ENCODE measurements at places on chromosomes 5 and 9. TPM values are rescaled to one million over a fixed set of nuclear protein-coding genes. Genes with fewer than 3 reads are reported as not detected.

- no peak overlapping the region for H3K27ac ChIP-seq
- H3K4me3 ChIP-seq = no peak overlapping the region
- DNase-seq = no peak
Measured at GRCh38 chr9:104073770-104074133, 20.4 kb upstream of the SMC2 start.

DNA sequence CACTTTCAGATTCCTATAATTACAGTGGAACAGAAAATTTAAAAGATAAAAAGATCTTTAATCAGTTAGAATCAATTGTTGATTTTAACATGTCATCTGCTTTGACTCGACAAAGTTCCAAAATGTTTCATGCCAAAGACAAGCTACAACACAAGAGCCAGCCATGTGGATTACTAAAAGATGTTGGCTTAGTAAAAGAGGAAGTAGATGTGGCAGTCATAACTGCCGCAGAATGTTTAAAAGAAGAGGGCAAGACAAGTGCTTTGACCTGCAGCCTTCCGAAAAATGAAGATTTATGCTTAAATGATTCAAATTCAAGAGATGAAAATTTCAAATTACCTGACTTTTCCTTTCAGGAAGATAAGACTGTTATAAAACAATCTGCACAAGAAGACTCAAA, 29.5 kb downstream of the ZFYVE16 start:
- H3K27me3 ChIP-seq = no peaks in the 10 kb centered on the region
- peaks cover 6% of the 10 kb centered on the region for H3K36me3 ChIP-seq
- no peak overlapping the region for H3K4me3 ChIP-seq
- no peak overlapping the region for H3K27ac ChIP-seq
- no peak for DNase-seq

- no peaks in the 10 kb centered on the region for H3K36me3 ChIP-seq
- no peaks in the 10 kb centered on the region for H3K4me1 ChIP-seq
- H3K4me3 ChIP-seq = no peak overlapping the region
- no peaks in the 10 kb centered on the region for H3K27me3 ChIP-seq
- H3K27ac ChIP-seq = no peak overlapping the region
Measured at GRCh38 chr9:123725389-123725788, 204.5 kb downstream of the DENND1A start.

DNA sequence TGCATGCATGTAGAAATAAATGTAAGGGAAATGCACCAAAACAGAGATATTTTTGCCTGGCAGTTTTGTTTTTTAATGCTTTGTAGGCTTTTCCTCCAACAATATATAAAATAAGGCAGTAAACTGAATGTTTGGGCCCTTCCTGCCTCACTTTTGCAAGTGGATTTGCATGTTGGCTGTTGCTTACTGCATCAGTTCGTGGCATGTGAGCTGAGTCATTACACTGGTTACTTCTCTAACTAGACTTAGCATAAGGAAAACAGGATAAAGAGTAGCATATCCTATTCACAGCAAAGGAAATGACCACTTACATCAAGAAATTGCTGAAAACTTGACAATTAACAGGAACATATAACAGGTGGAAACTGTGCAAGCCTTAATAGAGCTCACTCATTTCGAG, 113.4 kb downstream of the TLE1 start:
- H3K36me3 ChIP-seq = no peaks in the 10 kb centered on the region
- no peak overlapping the region for H3K4me3 ChIP-seq
- no peak for DNase-seq
- no peaks in the 10 kb centered on the region for H3K27me3 ChIP-seq

- no peak overlapping the region for H3K4me3 ChIP-seq
- no peaks in the 10 kb centered on the region for H3K36me3 ChIP-seq
- H3K27ac ChIP-seq = no peak overlapping the region
Measured at GRCh38 chr5:68122439-68123328, 92.9 kb upstream of the PIK3R1 start.

- DNase-seq = no peak
- H3K36me3 ChIP-seq = no peaks in the 10 kb centered on the region
- no peak overlapping the region for H3K4me3 ChIP-seq
- H3K27ac ChIP-seq = no peak overlapping the region
- H3K27me3 ChIP-seq = no peaks in the 10 kb centered on the region
- H3K4me1 ChIP-seq = peaks cover 3% of the 10 kb centered on the region
Measured at GRCh38 chr9:87064311-87064710, 117.0 kb upstream of the GAS1 start.

The GABBR2 gene
- total RNA-seq = 0.17 TPM

- H3K4me1 ChIP-seq = no peaks in the 10 kb centered on the region
- peaks cover 5% of the 10 kb centered on the region for H3K27me3 ChIP-seq
- no peak for DNase-seq
- H3K4me3 ChIP-seq = no peak overlapping the region
- no peaks in the 10 kb centered on the region for H3K36me3 ChIP-seq
Measured at GRCh38 chr9:78601957-78602565, 305.1 kb downstream of the PSAT1 start.

The TEK gene
- total RNA-seq = 23.6 TPM

The CHSY3 gene
- 0.60 TPM for total RNA-seq

DNA sequence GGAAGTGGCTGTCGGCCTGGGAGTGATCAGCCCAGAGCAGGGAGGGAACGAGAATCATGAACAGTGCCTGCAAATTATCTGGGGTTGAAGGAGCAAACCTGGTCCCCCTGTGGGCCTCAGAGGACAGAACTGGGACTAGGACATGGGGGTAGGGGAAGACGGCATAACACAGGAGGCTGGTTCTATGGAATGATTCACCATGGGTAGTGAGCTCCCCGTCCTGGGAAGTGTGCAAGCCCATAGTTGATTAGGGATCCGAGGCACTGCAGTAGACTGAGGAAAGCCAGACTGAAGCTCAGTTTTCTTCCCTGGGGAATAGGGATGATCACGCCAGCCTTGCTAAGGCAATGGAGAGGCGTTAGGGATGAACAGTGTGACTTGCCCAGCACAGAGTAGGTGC, 5.6 kb downstream of the ADGRD2 start:
- H3K4me1 ChIP-seq = peaks cover 7% of the 10 kb centered on the region
- no peak overlapping the region for H3K4me3 ChIP-seq
- no peaks in the 10 kb centered on the region for H3K36me3 ChIP-seq
- peaks cover 10% of the 10 kb centered on the region for H3K27me3 ChIP-seq

- H3K4me3 ChIP-seq = no peak overlapping the region
- no peaks in the 10 kb centered on the region for H3K27me3 ChIP-seq
- H3K27ac ChIP-seq = no peak overlapping the region
- no peaks in the 10 kb centered on the region for H3K4me1 ChIP-seq
- DNase-seq = no peak
Measured at GRCh38 chr9:116717150-116717549, 30.0 kb downstream of the TRIM32 start.

- no peaks in the 10 kb centered on the region for H3K36me3 ChIP-seq
- no peak for DNase-seq
- no peaks in the 10 kb centered on the region for H3K4me1 ChIP-seq
Measured at GRCh38 chr9:99489060-99489413, 267.0 kb downstream of the SEC61B start.

- H3K4me1 ChIP-seq = no peaks in the 10 kb centered on the region
- no peaks in the 10 kb centered on the region for H3K36me3 ChIP-seq
- no peak for DNase-seq
- no peak overlapping the region for H3K4me3 ChIP-seq
Measured at GRCh38 chr9:105393576-105394344, 54.1 kb upstream of the FSD1L start.

DNA sequence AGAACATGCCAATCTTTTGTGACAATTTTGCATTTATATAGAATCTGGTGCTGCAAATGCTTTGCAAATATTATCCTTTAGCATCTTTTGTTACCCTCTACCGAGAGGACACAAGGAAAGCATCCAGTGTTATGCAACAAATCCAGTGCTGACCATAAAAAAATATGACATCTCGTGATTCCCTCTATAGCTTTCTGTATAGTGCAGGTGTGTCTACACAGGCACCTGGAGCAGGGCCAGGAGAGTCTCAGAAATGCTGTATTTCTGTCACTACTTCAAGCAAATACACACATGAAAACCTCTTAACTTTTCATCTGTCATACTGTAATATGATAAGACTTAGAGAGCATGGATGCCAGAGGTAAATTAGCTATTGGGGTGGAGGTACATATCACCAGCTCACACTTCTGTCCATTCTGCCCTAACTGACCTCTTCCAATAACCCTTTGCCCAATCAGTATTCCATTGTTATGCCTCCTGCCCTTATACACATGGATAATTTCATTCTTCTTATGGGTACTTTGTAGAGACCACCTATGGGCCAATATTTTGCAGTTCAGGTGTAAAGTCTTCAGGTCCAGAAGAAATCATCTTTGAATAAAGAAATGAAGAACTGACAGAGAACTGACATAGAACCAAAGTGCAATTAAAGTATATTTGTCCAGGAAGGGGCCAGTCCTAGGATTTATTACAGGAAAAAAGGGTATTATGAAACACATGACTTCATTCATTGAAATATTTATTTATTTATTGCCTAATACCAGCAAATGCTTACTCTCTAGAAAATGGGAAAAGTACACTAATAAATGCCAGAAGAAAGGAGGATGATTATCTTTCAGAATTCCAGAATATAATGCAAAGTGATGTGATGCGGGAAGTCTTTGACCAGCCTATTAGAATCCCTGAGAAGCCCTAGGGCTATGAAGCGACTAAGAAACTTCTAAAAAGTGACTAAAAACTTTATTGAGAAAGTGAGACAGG, 106.5 kb downstream of the EPB41L4A start:
- DNase-seq = no peak
- H3K36me3 ChIP-seq = no peaks in the 10 kb centered on the region
- H3K27ac ChIP-seq = no peak overlapping the region
- H3K4me1 ChIP-seq = peaks cover 7% of the 10 kb centered on the region

- no peaks in the 10 kb centered on the region for H3K27me3 ChIP-seq
- H3K4me1 ChIP-seq = no peaks in the 10 kb centered on the region
- no peak overlapping the region for H3K27ac ChIP-seq
- H3K36me3 ChIP-seq = no peaks in the 10 kb centered on the region
Measured at GRCh38 chr9:98318834-98319478, 63.5 kb upstream of the TBC1D2 start.

The PCDHB10 gene
- 0.47 TPM for total RNA-seq

DNA sequence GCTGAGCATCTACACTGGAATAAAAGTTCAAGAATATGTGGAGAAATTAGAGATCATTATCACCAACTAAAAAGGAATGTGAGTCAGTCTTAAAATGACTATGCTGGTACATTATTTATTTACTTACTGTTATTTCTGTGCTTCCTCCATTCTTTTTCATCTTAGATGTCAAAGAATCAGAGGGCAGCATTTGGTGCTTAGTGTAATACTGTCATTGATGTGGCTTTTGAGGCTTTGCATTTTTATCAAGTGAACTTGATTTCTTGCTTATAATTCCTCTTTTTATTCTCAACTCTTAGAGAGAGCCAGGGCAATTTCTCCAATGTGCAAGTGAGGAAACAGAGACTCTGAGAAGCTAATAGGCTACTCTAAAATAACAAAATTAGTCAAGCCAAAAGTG, 163.7 kb upstream of the TRPC7 start:
- no peak overlapping the region for H3K4me3 ChIP-seq
- no peaks in the 10 kb centered on the region for H3K27me3 ChIP-seq

DNA sequence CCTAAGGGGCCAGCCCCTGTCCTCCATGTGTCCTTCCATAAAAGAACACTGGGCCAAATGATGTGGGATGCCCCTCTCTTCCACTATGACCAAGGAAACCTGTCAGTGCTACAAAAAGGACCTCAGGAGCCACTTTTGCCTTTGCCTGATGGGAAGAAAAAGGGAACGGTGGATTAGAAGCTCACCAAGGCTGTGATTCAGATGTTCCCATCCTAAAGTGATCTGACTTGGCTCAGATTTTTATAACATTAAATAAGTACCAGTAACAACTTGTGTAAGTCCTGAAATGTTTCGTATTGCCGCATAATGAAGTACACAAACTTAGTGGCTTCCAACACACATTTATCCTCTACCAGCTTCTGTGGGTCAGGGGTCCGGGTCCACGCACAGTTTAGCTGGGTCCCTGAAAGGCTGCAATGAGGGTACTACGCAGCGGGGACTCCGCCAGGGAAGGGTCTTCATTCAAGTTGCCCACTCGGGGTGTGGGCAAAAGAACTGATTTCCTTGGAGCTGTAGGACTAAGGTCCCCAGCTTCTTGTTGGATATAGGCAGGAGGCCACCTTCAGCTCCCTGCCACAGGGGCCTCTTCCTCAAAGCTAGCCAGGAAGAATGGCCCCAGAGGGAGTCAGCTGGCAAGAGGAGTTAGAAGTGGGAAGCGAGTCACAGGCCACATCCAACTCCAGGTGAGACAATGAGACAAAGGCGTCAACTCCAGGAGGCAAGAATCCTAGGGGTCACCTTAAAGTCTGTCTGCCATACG, 60.4 kb downstream of the RAPGEF1 start:
- no peak for DNase-seq
- no peak overlapping the region for H3K4me3 ChIP-seq
- no peak overlapping the region for H3K27ac ChIP-seq
- no peaks in the 10 kb centered on the region for H3K27me3 ChIP-seq

GRCh38 chr9:2120926-2121689, 106.0 kb downstream of the SMARCA2 start:
- peak; percentile 44 for DNase-seq
- H3K27me3 ChIP-seq = no peaks in the 10 kb centered on the region
- H3K27ac ChIP-seq = peak overlapping the region; percentile 13
- peaks cover 22% of the 10 kb centered on the region for H3K4me1 ChIP-seq

The TMEM171 gene
- not detected for total RNA-seq

DNA sequence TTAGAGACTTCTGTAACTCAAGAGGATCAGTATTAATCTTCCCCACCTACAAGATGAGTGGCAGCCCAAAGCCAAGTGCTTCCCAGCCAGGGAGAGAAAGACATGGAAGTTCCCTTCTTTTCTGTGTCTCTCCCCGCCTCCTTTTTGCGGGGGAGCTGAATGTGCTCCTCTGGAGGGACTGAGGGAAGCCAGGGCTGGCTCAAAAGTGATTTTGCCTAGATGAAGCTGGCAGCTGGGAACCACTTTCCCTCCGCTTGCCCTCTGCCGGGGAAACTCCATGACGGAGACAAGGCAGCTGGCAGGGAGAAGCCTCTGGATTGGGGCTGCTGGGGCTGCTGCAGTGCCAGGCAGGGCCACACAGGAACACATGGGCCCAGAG, 24.4 kb downstream of the EGR1 start:
- no peak for DNase-seq
- no peak overlapping the region for H3K4me3 ChIP-seq
- no peaks in the 10 kb centered on the region for H3K4me1 ChIP-seq

- no peak overlapping the region for H3K27ac ChIP-seq
- DNase-seq = no peak
- no peak overlapping the region for H3K4me3 ChIP-seq
- H3K27me3 ChIP-seq = no peaks in the 10 kb centered on the region
- no peaks in the 10 kb centered on the region for H3K4me1 ChIP-seq
- H3K36me3 ChIP-seq = no peaks in the 10 kb centered on the region
Measured at GRCh38 chr9:73683862-73684591, 532.4 kb downstream of the ANXA1 start.

GRCh38 chr9:121827251-121827967, 176.0 kb downstream of the DAB2IP start:
- H3K4me3 ChIP-seq = no peak overlapping the region
- no peaks in the 10 kb centered on the region for H3K27me3 ChIP-seq
- no peak overlapping the region for H3K27ac ChIP-seq
- peaks cover 7% of the 10 kb centered on the region for H3K4me1 ChIP-seq

- H3K4me1 ChIP-seq = no peaks in the 10 kb centered on the region
- no peak overlapping the region for H3K27ac ChIP-seq
- no peak for DNase-seq
Measured at GRCh38 chr9:35311891-35312639, 150.3 kb downstream of the UNC13B start.

The SPEF2 gene
- total RNA-seq = 3.3 TPM

All from adrenal gland (tissue), 19 donors.